Iris pigment epithelial cell (primary cell): ENCODE measurements at places on chromosomes 6 and 20.

GRCh38 chr6:90893400-90893799 lies 306.5 kb upstream of the MAP3K7 start:
- no peak for DNase-seq

DNA sequence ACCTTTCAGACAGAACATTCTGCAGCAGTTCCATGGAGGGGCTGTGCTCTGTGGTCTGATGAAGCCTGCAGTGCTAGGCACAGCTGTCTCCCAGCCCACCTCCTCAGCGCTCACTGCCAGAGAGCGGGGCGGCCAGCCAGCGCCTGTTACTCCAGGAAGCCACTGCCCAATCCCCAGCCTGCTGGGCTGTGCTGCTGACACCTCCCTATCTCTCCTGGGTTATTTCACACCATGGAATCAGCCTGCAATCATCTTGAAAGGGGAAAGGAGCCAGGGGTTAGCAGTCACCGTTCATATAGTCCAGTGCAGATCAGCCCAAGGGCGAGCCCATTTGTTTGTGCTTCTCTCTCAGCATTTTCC lies 46.3 kb upstream of the NHSL1 start:
- DNase-seq: peak; percentile 73

DNA sequence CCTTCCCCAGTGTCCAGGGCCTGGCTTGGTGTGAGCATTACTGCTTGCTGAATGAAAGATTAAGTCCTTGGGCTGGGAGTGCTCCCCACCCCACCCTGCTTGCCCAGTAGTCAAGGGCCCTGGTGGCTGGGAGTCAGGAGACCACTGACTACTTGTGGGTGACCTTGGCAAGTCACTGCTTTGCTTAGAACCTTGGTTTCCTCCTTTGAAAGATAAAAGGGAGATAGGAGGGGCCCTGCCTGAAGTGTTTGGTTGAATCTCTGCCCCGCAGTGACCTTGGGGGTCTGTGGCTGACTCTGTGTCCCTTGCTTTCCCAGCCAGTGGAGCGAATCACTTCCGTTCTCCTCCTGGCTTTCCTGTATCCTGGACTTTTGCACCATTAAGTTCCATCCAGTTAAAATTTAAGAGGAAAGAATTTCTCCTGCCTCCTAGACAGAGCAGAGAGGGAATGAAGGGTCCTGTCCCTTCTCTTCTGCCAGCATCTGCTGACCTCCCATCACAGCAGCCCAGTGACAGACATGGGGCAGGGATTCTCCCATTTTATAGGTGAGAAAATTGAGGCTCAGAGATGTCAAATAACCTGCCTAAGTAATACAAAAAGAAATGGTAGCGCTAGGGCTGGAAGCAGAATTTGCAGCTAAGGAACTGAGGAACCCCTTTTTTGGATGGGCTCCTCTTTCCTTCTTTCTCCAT lies 3.5 kb upstream of the EPB41L1 start:
- no peak for DNase-seq

DNA sequence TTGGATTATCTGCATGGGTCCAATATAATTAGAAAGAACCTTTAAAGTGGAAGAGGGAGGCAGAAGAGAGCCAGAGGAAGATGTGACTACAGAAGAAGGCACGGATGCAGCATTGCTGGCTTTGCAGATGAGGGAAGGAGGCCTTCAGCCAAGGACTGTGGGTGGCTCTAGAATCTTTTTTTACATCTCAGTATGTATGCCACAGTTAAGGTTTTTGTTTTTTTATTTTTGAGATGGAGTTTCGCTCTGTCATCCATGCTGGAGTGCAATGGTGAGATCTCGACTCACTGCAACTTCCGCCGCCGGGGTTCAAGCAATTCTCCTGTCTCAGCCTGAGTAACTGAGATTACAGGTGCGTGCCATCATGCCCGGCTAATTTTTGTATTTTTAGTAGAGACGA lies 49.3 kb downstream of the MCM8 start:
- DNase-seq: no peak

DNA sequence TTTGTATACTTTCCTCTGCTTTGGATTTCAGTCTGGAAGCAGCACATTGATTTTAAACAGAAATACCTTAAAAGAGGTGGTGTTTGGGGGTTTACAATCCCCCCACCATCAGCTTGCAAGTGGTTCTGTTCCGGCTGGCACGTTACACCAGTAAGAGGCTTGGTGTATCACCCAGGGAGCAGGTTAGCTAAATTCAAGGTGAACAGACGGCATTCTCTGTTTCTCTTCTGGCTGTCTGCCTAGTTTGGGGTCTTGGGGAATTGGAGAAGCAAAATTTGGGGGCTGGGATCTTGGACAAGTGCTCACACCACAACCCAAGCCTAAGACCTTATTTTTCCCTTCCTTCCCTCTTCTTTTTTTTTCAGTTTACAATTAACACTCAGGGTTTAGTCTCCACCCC lies 7.5 kb upstream of the APCDD1L start:
- no peak for DNase-seq

DNA sequence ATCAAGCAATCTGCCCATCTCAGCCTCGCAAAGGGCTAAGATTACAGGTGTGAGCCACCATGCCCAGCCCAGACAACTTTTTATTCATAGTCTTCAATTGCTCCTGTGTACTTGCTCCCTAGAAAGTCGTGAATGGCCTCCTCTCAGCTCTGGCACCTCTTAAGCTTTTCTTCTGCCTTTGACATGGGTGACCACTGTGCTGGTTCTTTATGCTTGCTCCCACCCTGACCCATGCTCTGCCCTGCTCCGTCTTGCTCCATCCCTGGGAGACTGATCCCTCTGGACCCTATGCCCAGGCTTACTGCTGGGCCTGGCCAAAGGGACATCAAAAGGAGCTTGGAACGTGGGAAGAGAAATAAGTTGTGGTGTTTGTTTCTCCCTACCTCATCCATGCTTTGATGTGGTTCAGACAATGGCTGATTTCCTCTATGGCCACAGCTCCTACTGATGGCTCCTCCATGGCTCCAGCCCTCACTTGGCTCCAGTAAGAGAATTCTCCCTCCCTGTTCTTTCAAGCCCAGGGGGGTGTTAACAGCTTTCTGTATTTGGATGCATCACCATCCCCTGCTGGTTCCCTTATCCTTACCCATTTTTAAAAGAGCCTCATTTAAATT lies 7.7 kb upstream of the TREM2 start:
- DNase-seq: no peak

DNA sequence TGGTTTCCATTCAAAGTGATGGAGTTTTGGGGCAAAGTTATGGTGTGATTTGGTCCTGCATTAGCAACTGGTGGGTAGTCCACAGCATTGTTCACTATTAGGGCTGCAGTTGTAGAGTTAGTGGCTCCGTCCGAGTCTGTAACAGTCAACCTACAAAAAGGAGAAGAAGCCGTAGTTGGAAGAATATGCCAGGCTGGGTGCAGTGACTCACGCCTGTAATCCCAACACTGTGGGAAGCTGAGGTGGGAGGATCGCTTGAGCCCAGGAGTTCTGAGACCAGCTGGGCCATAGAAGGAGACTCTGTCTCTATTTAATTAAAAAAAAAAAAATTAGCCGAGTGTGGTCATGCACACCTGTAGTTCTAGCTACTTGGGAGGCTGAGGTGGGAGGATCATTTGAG lies 69.5 kb downstream of the KIAA0319 start:
- DNase-seq: no peak

DNA sequence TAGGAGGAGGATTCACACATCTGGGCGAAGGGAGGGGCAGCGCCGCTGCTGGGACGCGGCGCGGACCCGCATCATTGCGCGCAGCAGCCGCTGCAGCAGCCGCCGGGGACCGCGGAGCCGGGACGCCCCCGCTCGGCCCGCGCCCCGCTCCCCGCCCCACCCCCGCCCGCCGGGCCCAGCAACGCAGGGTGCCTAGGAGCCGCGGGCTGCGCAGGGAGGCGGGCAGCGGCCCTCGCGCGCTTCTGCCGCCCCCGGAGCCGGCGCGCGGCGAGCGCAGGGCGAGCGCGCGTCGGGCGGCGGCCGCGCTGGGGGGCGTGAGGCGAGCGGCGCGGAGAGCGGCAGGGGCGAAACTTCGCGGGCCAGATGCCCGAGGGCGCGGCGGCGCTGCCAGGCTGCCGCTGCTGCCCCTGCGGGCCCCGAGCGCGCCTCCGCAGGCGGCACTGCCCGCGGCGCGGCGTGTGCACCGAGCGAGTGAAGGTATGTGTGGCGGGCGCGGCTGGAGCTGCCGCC lies at the start of gene NKAIN2:
NKAIN2 (plus strand) TSS at position 362 of the 510 bp plus-strand sequence.
- DNase-seq: no peak

DNA sequence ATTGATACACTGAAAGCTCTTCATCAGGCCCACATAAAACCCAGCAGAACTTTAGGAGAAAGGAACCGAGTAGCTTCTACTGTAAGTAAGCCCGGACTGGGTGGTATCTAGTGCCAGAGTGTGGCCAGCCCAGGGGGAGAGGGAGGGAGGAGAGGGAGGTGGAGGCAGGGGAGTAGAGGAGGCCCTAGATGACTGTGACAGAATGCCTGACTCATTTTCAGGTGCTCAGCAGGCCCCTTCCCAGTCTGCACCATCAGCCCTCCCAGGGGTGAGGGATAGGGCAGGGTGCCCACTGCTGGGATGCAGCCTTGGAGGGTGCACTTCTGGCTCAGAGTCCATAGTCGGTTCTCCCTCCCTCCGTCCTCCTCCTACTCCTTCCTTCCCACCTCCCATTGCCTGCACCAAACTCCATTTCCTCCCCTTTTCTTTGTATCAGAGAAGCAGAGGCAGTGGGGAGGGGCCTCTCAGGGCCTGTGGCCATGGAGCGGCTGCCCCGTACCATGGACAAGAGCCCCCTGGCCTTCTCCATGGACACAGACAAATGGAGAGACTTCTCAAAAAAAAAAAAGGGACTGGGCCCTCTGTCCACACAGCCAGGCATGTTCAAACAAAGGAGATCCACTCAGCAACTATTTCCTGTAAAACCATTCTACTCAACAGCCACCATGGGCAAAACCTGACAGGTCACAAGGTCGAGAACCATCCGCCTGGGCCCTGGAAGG lies 184.9 kb upstream of the SNX9 start:
- DNase-seq: no peak

DNA sequence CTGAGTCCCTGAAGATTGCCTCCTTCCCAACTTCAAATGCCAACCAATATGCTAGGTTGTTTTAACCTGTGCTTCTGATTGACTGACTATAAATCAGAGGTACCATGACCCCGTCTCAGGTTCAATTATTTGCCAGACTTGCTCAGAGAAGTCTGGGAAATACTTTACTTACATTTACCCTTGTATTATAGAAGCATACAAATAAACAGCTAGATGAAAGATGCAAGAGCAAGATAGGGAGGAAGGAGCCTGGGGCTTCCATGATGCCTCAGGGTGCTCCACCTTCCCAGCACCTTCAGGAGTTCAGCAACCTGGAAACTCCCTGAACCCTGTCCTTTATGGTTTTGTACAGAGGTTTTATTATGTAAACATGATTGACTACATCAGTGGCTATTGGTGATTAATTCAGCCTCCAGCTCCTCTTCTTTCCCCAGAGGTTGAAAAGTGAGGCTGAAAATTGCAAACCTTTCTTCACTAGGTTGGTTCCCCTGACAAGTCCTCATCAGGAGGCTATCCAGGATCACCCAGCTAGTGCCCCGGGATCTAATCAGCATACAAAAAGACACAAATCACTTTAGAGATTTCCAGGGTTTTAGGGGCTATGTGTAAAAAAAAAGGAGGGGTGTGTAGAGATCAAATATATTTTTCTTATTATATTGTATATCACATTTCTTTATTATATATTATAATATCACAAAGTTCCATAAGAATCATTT lies 547.7 kb downstream of the EPM2A start:
- DNase-seq: no peak

DNA sequence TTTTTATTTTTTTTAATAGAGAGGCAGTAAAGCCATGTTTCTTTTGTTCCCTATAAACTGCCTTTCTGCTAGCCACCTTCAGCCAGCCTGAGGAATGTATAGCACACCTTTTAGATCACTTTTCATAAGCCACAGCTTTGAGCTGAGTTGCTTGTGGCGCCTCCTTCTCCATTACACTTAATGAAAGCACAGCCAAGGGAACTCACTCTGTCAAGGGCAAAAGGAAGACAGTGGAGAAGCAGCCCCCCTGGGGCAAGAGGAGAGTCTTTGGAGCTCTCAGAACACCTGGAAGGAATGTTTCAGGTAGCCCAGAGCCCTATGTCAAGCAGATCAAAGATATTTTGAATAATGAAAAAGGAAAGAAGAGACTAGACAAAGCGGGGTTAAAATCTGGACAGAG lies 235.1 kb downstream of the CLIC5 start:
- no peak for DNase-seq
